ENCODE measurements at places on chromosomes 7 and 10.

- no peak for DNase-seq
Measured at GRCh38 chr7:127885843-127886242, 145.4 kb downstream of the LRRC4 start.

GRCh38 chr7:40525764-40526163, 391.0 kb downstream of the SUGCT start:
- no peak for DNase-seq

DNA sequence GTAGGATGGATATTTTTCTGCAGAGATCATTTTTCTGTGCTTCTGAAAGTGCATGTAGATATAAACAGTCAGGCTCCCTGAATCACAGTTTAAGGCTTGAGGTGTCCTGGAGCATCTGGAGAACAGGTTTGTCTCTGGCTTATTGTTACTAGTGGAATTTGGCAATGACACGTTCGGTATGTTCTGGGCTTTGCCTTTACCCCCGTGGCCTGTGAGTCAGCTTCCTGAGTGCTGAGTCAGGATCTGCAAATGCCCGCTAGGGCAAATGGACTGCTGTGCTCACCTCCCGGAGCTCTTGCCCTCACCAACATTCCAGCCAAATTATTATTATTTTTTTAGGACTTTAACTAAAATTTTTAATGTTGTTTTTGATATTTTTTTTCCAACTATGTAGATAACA, 192.5 kb upstream of the PRSS1 start:
- peak; percentile 83 for DNase-seq

- DNase-seq = no peak
Measured at GRCh38 chr10:113820507-113820906, 33.4 kb downstream of the DCLRE1A start.

DNA sequence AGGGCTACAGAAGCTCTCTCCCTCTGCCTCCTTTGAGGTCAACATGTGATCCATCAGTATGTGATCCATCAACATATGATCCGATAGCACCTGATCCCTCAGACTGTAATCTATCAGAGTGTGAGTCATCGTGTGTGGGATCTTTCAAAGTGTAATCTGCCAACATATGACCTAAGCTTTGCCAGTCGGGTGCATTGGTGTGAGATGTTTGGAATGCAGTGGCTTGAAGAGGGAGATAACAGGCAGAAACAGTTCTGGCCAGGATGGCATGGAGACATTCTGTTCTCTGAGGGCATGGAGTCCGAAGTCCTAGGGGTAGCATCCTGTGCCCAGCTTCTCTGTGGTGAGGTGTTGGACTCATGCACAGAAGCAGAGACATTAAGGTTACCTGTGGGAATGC, 217.7 kb upstream of the ETV1 start:
- DNase-seq = no peak

GRCh38 chr10:114815791-114816190, 5.8 kb upstream of the FHIP2A start:
- DNase-seq = no peak

GRCh38 chr7:27091941-27092818, 3.6 kb downstream of the HOXA1 start:
- no peak for DNase-seq

DNA sequence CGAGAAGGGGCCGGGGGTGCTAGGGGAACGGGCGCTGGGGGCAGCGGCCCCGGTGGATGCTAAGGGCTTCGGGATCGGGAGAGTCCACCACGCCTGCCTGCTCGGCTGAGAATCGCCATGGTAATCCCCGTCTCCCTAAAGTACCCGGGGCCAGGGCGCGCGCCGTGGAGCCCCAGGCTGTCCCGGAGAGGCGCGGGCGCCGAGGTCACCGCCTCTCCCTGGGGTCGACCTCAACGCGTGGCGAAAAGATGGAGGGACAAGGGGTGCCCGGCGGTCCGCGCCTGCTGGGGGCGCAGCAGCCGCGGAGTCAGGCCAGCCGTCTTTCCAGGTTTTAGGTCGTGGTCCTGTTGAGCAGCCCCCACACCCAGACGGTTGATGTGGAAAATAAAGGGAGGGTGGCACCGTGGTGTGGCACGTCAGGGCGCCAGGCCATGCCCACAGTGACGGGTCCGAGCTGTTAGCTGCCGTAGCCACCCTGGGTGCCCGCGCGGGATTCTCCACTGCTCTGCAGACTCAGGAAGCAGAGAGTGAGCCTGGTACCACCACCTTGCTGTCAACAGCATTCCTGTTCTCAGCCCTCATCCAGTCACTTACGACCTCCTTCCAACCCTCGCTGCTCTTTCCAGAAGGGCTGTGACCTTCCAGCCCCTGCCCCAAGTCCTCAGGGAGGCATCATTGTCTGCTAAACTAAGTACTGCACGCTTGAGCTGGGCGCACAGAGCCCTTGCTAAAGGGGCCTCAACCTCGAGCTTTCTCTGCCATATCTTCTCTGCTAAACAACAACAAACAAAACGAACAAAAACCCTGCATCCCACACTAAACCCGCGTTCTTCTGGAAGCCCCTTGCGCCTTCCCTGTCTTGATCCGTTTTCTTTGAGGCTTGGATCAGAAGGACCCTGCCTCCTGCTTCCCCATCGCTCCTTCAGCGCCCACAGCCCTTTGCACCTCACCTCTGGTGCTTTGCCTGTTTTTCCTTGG, 666 bp downstream of the SMKR1 start:
- no peak for DNase-seq

Measured in epithelial cell of prostate (primary cell).